ENCODE measurements at places on chromosomes 5 and 9.

DNA sequence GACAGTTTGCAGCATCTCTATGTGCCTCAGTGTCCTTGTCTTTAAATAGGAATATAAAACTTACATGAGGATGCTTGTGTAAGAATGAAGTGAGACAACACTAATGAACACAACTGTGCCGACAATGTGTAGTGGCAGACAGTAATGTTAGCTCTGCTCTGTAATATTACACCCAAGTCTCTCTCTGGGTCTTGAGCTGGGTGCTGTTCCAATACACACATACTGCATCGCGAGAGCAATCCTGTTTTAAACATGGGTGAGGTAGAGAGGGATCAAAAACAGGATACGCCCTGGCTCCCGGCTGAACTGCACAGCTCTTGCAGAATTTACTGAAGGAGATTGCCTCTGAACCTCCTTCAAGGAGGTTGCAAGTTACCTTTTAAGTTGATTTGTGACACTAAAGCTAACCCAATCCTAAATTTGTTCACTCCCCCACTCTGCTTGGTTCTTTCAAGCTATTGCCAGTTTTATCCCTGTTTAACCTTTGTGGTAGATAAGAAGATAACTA is 155.2 kb upstream of the ISL1 start:
- no peak for DNase-seq

DNA sequence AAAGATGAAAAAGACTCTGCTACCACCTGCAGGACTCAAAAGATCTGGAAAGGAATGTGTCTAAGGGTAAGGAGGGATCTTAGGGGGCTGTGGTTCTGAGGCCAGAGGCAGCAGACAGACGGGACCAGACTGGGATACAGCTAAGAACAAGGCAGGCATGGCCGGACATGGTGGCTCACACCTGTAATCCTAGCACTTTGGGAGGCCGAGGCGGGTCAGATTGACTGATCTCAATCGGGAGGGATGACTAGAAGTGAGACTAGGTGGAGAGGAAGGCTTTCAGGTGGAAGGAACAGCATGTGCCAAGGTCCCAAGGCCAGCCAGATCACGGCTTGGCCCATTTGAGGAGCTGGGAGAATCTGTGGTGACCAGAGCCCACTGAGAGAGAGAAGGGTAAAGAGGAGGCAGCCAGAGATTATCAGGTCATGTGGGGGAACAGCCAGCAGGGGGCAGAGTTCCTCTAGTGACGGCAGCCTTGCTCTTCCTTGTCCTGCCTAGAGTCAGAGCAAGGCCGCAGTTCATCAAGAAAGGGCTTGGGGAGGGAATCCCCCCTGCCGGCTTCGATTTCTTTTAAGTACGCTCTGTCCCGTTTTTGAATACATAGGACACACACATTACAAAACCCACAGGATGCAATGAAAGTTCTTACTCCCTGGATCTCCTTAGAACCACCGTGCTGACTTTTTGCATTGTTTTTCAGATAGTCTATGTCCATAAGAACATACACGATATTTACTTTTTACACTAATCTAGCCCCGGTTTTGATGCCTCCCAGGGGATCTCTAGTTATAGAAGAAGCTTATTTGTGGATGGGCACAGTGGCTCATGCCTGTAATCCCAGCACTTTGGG is 2.6 kb upstream of the OLFML2A start:
- peak; percentile 82 for DNase-seq

- DNase-seq, result no peak
These were observed 79.9 kb upstream of the SLC1A3 start for GRCh38 chr5:36526537-36526936.

- DNase-seq, result no peak
These were observed 50.2 kb upstream of the RIC1 start for GRCh38 chr9:5578698-5579085.

GRCh38 chr5:144298658-144299057 is 128.0 kb downstream of the KCTD16 start:
- no peak for DNase-seq

- no peak for DNase-seq
These were observed 231.3 kb downstream of the NPR3 start for GRCh38 chr5:32942225-32942989.

- no peak for DNase-seq
These were observed 19.9 kb downstream of the PAIP1 start for GRCh38 chr5:43536972-43537371.

GRCh38 chr9:125839317-125839716 is 92.1 kb downstream of the PBX3 start:
- DNase-seq, result no peak

- DNase-seq, result no peak
These were observed 84.3 kb downstream of the RAI14 start for GRCh38 chr5:34740389-34740806.

DNA sequence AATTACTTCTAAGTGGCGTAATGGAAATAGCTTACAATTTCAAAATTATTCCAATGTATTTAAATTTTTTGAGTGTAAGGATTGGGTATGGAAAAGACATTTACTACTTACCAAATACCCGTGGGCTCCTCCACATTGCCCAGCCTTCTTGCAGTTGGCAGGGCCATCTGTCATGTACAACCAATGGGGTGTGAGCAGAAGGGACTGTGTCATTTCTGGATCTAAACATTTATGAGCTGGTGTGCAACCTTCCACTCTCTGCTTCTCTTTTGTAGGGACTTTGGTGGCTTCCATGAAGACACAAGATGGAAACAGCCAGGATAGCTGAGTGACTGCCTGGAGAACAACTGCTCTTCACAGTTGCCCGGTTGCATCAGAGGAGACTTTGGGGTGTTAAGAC is 40.8 kb downstream of the FRMD3 start:
- DNase-seq, result no peak

DNA sequence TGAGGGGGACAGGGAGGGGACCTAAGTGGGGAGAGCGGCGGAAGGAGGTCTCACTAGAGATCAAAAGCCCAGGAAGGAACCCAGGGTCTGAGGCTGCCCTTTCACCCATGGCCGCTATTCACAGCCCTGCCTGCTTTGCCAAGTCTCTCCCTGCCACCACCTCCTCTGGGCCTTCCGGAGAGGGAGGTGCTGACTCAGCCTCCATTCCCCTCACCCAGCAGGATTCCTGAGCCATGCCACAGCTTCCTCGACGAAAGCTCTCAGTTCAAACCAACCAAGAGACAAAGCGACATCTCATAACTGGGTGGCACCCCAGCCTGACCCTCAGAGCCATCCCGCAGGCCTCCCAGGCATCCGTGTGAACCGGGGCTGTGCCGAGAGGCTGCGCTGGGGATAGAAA is 36.7 kb downstream of the PAX5 start:
- no peak for DNase-seq

DNA sequence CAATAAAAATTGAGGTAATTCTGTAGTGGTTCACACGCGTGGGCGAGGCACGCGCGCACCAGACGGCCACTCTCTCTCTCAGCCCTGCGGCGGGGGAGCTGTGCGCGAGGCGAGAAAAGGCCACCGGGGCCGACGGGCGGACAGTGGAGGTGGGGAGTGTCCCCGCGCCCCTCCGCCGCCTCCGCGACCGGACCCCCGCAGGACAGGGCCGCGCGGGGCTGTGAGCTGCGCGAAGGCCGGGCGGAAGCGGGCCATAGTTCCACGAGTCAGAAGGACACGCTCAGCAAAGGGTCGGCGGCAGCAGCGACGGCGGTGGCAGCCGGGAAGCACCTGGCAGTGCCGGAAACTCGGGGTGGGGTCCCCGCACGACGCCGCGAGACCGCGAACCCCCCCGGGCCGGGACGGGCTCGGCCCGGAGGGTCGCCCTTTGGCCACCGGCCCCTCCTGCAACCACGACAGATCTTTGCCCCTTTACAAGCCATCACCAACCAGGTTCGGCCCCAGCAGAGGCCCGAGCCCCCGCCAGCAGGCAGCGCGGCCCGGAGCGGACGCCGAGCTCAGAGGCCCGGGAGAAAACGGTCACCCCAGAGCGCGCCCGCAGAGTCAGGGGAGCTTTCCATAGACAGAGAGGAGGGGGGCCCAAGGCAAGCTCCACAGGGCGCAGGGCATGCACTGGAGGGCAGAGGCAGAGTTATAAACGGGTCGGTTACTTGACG is 60.9 kb downstream of the ZNF354C start:
- DNase-seq, result no peak

- no peak for DNase-seq
These were observed 112.9 kb downstream of the DAB2IP start for GRCh38 chr9:121764371-121764730.

- no peak for DNase-seq
These were observed 140.4 kb upstream of the WWC1 start for GRCh38 chr5:168151041-168151440.

GRCh38 chr5:10099548-10099947 is 150.1 kb downstream of the ATPSCKMT start:
- no peak for DNase-seq

DNA sequence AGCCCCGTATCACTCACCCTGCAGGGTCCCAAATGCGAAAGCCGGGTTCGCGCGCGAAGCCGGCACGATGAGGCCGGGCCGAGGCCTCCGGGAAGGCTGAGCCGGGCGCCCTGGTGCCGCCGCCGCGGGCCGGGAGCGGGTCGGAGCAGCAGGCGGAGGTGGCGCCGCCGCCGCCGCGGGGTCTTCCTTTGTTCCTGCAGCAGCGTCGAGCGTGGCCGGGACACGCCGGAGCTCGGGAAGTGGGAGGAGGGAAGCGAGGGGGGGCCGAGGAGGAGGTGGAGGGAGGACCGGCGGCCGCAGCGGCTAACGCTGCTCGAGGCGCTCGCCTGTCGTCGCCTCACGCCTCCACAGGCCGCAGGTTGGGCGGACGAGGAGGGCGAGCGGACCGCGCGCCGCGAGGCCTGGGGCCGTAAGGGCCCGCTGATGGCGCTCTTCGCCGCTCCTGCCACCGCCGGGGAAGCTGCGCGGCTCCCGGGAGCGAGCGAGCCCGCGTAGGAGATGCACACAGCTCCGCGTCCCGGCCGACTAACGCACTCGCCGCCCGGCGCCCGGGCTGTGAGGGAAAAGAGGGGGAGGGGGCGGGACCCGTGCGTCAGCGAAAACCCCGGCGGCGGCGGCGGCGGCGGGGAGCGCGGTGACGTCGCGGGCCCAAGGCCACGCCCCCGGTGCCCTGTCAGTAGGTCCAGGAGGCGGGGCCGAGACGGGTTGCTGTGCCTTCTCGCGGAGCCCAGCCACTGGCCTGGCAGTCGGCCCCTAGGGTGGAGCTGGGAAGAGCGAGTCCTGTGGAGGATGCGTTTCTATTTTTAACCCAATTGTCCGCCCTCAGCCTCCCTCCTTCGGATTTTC is at the start of gene ZFAND5:
Gene ZFAND5, minus strand, starts transcription at position 530 of the 846 bp plus-strand sequence. CDS start 4,430 bp downstream, outside the sequence.
- DNase-seq, result peak; percentile 99

DNA sequence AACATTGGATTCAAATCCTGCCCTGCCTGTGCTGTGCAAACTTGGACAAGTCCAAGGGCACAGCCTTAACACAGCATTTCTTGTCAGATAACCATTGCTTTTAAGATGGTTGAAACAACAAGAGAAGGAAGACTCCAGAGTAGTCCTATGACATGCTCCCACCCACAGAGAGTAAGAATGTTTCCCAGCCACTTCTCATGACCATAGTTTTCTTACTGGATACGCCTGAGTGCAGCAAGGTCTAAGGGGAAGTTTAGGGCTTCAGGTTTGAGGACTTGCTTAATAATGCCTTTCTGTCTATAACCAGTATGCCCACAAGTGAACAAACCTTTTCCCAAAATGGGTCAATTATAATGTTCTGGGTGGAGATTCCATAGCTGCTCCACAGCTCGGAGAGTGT is 126.4 kb downstream of the SLF1 start:
- DNase-seq, result no peak

- no peak for DNase-seq
These were observed 94.0 kb upstream of the DNAH5 start for GRCh38 chr5:14038341-14038959.

GRCh38 chr5:151721087-151721646 is 34.5 kb upstream of the SPARC start:
- DNase-seq, result no peak

DNA sequence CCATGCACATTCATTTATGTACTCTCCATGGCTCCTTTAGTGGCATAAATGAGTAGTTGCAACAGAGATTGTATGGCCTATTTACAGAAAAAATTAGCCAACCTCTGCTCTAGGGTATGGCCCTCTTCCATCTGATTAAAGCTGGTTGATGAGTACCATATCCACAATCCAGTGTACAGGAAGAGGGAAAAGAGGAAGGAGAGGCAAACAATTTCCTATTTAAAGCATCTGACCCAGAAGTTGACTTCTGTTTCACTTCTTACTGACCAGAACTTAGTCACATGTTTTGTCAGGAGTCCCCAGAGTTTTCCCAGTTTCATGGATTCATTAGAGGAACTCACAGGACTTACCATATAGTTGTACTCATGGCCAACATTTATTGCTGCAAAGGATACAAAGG is 68.6 kb upstream of the STARD4 start:
- no peak for DNase-seq

DNA sequence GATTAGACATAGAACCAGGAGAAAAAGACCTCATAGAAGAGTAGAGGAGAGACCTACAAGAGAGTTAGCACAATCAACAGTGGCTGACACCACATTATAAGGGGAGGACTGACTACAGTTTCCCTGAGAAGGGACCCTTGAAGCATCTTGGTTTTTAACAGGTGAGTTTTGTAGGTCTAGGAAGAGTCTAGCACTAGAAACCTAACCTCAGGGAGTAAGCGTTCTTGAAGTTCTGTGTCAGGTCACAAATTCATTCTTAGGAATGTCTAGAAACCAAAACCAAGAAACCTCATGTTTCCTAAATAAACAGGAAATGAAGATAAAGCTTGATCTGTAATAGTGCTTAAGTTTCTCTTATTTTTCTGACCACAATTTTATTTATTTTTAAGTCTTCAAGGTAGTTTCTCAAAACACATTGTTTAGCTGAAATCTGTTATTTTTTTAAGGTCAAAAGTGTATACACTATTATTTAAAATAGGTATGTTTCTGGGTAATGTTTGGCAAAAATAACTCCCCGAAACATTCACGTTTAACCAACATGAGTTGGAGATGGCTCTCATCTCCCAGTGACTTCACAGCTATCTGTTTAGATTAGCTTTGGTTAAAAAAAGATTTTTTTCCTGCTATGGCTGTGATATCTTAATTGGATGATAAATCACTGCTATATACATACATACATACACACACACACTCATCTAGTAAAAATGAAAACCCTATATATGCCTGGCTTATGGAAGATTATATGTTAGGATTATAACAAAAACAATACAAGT is 37.1 kb downstream of the MAP3K1 start:
- DNase-seq, result no peak

DNA sequence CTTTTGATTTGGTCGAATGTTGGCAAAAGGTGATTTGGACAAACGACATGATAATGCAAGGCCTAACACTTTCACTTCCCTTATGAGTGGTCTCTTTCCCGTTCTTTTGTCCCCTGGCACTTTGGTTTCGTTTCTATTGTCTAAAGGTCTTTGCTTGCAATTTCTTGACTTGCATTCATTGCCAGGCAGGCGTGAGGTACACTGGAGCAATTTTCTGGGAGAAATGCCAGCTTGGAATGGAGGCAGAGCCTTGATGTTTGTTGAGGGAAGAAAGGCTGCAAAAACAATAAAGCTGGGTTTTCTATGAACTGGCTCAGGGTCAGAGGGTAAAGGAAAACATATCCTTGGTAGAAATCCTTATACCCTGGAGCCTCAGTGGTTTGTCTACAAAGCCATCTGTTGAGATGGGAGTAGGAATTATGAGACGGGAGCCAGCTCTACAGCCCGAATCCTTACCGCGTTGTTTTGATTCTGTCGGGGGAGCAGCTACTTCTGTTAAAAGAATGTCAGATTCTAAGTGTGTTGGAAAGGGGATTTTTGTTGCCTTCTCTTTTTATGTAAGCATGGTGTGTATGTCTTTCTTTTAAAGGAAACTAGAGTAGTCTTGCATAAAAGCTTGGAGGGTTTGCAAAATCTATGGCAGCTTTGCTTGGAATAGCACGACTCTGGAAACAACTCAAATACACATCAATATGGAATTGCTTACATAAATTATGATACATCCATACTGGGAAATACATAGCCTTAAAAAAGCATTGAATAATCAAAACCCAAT is 158.9 kb downstream of the RMI1 start:
- peak; percentile 81 for DNase-seq

All from G401 (cell line).